ENCODE measurements at places on chromosomes 5 and 9.
A peak's percentile ranks its signal among the peaks of the same experiment; 100 is the strongest.

DNA sequence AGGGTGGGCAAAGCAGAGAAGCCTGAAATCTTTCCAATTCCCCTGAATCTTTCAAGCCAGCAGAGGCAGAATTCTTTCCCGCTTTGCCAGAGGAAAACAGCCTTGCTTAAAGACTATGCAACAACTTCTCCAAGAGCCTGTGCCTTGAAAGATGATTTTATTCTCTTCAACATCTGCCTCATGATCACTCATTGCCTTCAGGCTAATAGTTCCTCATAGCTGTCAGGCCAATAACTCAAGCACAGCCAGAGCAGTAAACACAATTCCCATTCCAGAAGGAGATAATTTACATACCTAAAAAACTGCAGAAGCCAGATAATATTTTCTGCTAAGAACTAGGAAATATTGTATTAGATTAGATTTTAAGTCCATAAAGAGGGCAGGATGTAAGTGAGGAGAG lies 92.3 kb upstream of the PUM3 start:
- DNase-seq, result no peak

- DNase-seq, result no peak
Measured at GRCh38 chr9:70228118-70228517, 30.7 kb upstream of the SMC5 start.

DNA sequence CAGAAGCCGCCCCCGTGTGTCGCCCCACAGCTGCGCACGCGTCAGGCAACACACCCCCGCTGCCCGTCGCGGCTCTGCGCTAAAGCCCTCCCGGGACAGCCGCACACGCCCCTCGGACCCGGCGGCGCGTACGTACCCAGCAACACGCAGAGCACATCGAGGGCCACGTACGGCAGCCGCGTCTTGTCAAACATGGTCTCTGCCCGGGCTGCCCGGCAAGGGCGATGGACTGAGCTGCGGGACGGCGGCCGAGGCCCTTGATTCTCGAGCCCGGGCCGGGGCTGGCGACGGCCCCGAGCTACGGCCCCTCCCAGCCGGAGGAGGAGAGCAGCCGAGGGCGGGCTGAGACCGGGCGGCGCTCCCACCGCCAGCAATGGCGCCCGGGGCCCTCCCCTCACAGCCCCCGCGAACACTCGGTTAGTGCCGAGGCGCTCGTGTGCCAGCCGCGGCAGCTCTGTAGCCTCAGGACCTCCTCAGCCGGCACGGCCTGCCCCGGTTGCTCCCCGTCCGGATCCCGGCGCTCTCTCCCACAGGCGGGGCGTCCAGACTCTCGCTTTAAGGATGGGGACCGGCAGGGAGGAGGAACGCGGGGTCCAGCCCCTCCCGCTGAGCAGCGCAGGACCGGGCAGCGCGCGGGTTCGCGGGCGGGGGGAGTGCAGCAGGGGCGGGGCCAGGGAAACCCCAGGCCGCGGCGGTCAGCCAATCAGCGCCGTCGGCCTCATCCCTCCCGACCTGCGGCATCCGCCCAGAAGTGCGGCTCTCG lies at the start of gene PLPP1:
Gene PLPP1, minus strand, starts transcription at position 529 of the 763 bp plus-strand sequence. Its CDS starts 335 bp downstream, at position 194.
- DNase-seq, result peak; percentile 61

- DNase-seq, result no peak
Measured at GRCh38 chr9:14317667-14318320, 3.9 kb upstream of the NFIB start.

- no peak for DNase-seq
Measured at GRCh38 chr5:82799361-82800077, 277.7 kb downstream of the TMEM167A start.

GRCh38 chr5:68181039-68181599 lies 34.4 kb upstream of the PIK3R1 start:
- DNase-seq, result no peak

DNA sequence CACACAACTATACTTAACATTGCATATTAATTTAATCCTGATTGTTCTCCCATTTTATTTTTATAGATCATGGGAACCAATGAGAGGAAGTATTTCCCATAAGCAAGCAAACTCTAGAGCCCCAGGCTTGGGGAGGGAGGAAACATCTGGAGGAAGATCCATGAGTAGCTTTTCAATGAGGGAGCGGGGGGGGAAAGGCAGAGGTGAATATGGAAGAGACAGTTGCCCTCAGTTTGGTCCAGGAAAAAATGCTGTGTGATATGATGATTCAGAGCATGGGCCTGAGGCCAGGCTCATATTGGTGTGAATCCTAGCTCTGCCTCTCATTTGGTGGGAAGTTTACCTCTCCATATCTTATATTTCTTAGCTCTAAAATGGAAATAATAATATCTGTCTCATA lies 42.2 kb upstream of the ALDOB start:
- no peak for DNase-seq

DNA sequence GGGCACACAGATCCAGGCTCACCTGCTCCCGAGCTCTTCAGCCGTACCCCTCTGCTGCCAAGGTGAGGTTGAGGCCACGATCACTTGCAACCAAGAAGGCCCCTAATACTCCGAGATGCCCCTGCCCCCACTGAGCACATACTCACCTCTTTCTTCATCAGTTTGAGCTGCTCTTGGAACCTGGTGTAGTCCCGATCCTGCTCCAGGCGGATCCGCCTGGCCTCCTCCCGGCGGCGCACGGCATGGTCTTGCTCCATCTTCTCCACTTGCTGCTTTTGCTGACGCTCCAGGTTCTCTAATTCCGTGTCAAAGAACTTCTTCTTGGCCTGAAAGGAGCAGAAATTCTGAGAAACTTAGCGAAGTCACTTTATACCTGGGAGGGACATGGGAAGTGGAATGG lies 75.7 kb upstream of the FBXW11 start:
- DNase-seq, result no peak

- DNase-seq, result no peak
Measured at GRCh38 chr5:180290568-180291233, 1.2 kb downstream of the MAPK9 start.

- DNase-seq, result no peak
Measured at GRCh38 chr9:131103024-131103423, 6.7 kb downstream of the AIF1L start.

DNA sequence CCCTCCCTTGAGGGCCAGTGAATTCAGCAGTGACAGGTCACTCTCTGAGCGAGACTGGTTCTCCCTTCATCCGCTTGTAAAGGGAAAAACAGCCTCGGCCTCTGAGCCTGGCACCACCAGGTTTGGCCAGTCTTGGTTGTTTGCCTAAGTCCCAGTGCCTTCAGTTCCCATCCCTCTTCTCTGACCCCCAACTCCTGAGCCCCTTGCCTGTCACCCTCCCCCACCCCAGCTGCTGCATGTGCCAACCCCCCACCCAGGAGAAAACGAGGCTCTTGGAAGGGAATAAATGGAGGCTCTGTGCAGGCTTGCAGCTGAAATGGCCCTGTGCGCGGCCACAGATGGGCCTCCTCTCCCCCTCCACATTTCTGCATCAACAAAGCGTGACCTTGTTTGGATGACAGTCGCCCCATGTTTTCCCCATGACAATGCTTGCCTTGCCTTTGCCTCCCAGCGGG lies 3.1 kb downstream of the URM1 start:
- DNase-seq, result no peak

DNA sequence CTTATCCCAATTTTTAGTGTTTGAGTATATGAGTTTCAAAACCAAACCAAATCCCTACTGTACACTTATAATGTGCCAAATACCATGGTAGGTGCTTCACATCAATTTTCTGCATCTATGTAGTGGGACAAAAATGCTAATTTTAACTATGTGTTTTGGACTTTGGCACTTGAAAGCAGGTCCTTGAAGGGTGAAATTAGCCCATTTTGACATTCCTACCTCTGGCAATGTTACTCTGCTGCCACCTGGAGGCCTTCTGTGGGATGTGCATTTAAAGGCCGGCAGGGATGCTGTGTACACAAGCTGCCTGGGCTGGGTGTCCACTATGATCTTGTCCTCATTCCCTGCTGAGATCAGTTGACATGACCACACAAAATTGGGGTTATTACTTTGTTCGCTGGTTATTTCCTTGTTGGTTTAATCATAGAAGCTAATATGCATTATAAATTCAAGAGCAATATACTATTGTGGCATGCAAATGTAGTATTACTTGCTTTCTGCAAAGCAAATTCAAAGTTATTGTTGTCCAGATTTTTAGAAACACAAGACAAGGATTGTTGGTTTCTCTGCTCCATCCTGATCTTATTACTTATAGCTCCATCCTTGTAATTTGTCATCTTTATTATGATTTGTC lies 166.8 kb downstream of the ARHGEF28 start:
- no peak for DNase-seq

Data from NCI-H526 treated with DMSO at 0.1 percent for 48 hours (cell line).